Neural progenitor cell (in vitro differentiated cells): ENCODE measurements at places on chromosomes 12 and 14. TPM values are rescaled to one million over a fixed set of nuclear protein-coding genes. Genes with fewer than 3 reads are reported as not detected.

DNA sequence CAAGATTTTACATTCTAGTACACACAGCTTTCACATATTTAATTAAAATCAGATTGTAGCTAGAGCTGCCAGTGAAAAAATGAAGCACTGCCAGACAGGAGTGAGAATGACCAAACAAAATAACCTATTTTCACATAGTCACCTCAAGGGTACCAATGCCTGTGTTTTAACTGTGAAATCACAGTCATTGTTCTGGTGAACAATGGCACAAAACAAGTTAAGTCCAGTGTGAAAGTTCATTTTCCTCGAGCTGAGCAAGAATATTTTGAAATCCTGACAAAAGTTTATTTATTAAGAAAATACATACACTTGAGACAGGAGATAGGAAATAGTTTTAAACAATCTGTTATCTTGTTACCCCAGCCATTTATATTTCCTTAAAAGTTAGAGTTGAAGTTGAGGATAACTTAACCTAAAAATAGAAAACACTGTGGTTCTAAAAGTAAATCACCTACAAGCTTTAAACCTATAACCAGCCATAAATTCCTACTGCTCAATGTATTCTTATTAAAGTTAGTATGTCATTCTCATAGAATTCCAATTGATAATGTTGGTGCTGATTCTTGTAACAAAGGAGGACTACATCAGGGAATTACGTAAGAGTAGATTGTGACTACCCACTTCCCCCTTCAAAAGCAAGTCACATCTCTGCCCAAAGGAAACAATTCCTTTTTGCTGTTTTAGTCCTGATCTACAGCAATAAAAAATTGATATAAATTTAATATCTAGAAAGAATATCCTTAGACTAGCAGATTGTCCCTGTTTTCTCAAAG is 15.9 kb downstream of the DENND5B start:
- DNase-seq: peak; percentile 23

DNA sequence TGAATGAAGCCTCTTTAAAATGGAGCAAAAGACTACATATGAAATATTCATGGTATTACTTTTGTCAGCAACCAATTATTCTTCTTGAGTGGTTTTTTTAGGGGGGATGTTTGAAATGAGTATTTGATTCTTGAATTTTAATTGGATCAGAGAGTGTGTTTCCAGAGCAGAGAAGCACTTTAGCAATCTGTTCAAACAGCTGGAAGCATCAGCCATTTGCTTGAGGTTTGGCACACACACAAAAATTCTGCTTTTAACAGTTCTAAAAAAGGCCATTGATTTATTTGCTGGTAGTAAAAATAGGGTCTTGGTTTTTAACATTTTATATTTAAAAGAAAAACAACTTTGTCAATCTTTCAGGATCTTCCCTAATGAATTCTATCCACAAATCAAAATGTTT is 292.7 kb downstream of the LRFN5 start:
- no peak for DNase-seq

SALL2 gene
- 263 and 394 TPM in 2 replicates for total RNA-seq

DNA sequence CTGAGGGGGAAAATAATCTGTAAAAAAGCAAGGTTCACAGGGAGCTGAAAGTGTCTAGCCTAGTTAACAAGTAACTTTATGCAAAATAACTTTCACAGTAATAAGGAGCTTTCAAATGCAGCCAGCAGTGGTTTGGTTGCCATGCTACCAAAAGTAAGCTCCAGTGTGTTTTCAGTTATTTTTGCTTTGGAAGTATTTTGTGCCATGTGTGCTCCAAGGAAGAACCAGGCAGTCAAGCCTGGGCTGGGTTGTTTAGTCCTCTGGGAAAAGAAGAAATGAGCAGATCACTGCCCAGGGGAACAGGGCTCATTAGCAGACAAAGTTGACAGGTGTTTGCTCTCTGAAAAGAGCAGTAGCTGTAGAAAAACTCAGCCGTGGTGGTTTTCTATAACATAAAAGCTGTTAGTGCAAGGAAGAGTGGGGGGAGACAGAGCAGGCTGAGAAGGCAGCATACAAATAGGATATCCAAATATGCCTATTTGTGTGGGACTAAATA is 92.8 kb upstream of the TMTC2 start:
- DNase-seq: no peak

- no peak for DNase-seq
Measured at GRCh38 chr12:107718606-107719005, 33.0 kb downstream of the PWP1 start.

- DNase-seq: no peak
Measured at GRCh38 chr14:100402631-100403030, 79.5 kb downstream of the SLC25A47 start.

GRCh38 chr14:28571636-28572035 is 195.0 kb upstream of the FOXG1 start:
- no peak for DNase-seq

DNA sequence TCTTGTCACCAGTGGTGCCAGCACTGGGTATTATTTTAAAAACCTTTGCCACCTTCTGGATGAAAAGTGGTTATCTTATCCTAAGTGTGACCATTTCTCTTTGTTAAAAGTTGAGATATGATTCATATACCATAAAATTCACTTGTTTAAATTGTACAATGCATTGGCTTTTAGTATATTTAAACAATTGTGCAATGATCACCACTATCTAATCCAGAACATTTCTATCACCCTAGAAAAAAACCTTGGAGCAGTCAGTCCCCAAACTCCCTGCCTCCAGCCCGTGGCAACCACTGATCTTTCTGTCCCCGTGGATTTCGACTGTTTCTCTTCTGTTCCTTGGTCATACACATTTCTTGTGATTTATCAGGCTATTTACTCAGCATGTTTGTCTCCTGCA is 28.3 kb downstream of the SH2B3 start:
- DNase-seq: no peak

DNA sequence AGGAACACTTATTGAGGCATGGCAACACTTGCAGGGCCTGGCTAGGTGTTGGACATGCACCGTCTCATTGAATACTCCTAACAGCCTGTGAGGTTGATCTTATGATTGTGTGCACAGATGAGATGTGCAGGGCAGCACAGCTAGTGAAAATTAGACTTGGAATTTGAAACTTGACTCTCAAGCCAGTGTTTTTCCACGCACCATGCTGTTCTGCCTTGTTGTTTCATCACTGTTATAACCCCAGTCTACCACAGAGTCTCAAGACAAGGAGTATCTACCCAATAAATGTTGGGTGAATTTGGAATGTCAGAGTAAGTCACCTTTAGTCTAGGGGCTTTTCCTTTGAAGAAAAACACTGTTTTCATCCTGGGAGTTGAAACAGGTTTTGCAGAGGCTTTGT is 55.8 kb upstream of the LRIG3 start:
- DNase-seq: no peak

KRT83 gene
- not detected in 2 replicates for total RNA-seq

GRCh38 chr12:2645460-2645859 is 149.3 kb upstream of the FKBP4 start:
- DNase-seq: no peak

DNA sequence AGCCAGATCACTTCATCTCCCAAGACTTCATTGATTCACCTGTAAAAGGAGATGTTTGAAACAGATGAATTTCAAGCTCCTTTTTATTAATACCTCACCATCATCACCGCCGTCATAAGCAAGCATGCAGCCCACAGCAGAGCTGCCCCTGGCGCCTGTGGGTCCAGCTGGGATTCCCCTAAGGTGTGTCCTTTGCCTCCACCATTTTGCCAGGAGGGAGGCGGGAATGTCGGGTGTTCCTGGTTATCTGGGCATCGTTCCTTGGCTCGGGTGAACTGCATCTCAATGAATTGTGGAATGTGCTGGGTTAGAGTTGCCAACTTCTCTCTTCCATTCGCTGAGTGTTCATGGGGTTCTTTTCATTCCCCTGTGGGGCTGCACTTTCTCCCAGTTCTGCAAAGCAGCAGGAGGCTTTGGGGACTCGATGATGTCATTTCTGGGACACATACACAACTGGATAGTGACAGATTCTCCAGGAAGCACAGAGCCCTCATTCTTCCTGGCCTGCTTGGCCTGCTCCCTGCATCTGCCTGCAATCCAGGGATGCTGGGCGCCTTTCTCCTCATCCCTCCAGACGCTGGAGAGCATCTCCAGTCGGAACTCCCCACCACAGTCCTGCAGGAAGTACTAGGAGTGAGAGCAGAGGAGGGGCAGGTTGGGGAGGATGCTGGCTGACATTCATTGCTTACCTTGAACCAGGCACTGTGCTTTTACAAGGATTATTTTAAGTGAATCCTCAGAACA is 10.1 kb downstream of the CCND2 start:
- DNase-seq: no peak

- no peak for DNase-seq
Measured at GRCh38 chr12:99670635-99671034, 23.1 kb downstream of the GARIN6 start.

DNA sequence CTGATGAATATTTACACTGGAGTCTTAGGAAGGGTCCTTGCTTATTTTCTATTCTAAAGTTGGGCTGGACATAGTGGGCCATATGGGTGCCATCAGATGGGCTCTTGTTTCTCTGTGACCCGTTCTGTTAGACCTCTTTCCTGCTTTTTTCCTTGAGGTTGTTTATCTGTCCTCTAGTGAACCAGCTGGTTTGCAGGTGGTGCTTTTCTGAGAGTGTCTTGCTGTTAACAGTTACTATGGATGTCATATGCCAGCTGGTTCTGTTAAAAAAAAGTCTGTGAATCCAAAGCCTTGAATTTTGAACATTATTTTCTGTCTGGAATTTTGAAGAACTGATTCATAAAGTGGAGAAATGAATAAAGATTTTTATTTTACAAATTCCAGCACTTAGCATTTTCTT is 29.2 kb downstream of the ZC3H14 start:
- no peak for DNase-seq

DNA sequence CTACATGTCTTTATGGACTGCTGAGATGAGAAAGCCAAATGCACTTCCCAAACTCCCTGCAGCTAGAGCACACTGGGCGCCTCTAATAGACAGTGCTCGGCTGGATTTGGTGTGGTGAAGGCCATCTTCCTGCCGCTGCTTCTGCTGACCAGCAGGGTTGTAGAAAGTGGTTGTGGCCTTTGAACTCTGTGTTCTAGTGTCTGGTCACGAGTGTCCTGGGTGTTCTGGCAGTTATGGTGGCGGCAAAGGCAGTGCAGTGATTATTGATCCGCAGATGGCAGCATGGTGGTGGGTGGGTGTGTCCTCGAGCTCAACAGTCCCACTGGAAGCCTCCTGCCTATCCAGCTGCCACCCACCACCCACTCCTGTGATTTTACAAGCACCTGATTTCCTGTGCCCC is 43.4 kb downstream of the SMIM41 start:
- DNase-seq: no peak

DNA sequence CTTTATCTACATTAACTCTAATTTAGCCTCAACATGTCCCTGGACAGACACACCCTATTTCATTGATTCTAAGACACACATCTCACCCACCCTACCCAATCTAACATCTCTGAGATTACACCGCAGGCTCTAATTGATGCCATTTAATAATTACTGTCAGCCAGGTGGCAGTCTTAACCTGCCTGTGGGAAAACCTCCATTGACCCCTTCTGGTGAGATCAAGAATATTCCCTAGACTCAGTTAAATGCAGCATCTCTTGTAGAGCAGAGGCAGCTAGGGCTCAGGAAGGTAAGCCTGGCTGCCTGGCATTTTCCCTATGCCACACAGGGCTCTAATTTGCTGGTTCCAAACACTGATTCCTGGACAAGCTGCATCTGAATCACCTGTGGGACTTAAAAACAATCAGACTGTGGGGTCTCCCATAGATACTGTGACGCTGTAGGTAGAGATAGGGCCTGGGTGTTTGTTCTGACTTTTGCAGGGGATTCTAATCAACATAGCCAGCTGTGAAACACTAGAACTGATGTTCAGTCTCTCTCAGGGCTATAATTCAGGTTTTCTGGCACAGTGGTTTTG is 14.3 kb downstream of the MCRS1 start:
- peak; percentile 64 for DNase-seq

- DNase-seq: peak; percentile 96
Measured at GRCh38 chr12:52010152-52010622, 3.4 kb downstream of the TAMALIN start.

GRCh38 chr14:72521968-72522741 is 371.7 kb downstream of the DPF3 start:
- DNase-seq: no peak

NRIP2 gene
- 0.09 and 0.65 TPM in 2 replicates for total RNA-seq

ARHGAP9 gene
- total RNA-seq: 0.62 TPM in 1 of 2 replicates, not detected in the other

GZMH gene
- not detected in 2 replicates for total RNA-seq

- DNase-seq: no peak
Measured at GRCh38 chr14:92695562-92695961, 52.9 kb downstream of the LGMN start.

GRCh38 chr14:70685474-70686197 is 43.9 kb downstream of the TTC9 start:
- DNase-seq: peak; percentile 36

DNA sequence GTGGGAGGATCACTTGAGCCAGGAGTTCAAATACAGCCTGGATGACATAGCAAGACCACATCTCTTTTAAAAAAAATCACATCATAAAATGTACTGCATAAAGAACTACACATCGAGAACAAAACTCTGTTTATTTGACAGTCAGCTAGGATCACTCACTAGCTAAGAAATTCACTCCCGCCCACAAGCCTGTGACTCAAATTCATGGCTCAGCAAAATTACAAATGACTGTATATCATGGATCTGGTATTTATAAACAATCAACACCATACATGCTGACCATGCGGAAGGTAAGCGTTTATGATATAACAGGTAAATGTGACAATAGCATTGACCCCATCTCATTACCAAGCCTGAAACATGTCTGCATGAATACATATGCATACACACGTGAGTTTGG is 206.5 kb downstream of the EFCAB11 start:
- DNase-seq: no peak

CELA1 gene
- not detected in 2 replicates for total RNA-seq

GRCh38 chr14:60565211-60565610 is 56.3 kb downstream of the SIX6 start:
- no peak for DNase-seq

DNA sequence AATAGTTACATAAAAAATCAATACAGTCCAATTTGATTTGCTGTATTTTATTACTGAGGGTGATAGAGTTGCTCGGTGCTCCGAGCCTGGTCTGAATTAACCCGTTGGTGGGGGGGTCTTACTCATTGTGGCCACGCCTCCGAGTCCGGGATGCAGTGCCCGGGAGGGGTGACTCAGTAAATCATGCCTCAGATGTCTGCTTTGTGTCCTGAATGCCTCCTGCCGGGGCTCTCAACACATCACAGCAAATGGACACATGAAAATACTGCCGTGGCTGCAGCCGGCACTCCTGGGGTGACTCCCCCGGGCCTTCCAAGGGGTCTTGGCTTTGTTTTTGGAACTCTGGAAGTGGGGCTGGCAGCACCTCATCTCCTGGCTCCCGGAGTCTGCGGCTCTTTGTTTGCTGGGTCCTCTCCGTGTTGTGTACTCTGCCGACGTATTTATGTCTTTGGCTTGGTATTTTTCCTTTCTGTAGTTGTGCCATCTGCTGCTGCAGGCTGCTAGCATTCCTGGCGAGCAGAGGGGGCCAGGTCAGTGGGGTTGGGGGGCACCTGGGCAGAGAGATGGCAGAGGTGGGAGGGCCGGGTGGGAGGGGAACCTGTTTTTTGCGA is 129.0 kb downstream of the AACS start:
- peak; percentile 63 for DNase-seq

DNA sequence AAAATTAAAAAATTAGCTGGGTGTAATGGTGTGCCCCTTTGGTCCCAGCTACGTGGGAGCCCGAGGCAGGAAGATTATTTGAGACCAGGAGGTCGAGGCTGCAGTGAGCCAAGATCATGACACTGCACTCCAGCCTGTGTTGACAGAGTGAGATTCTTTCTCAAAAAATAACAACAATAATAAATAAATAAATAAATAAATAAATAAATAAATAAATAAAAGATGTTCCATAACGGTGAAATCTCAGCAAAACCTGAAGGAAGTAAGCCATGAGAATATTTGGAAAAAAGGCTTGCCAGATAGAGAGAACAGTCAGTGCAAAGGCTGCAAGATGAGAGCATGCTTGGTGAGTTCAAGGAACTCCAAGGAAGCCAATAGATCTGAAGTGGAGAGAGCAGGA is 176.7 kb downstream of the RAD51B start:
- no peak for DNase-seq
